ENCODE measurements at places on chromosomes 3 and 15.

DNA sequence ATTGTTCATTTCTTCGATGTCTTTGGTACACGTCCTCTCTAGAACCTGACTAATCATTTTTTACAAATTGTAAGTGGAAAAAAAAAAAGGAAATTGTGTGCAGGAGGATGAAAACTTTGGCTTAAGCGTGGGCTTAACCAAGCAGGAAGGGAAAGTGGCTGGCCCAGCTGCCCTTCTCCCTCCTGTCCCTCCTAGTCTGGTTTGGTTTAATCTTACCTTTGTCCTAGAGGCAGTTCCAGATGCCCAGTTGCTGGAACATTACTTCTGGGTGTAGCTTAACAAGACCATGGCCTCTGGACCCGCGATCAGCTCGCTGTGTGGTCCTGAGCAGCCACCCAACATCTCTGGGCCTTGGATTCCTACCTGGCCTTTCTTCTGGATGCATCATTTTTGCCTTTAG, 15.4 kb downstream of the PAQR5 start:
- DNase-seq, result no peak

DNA sequence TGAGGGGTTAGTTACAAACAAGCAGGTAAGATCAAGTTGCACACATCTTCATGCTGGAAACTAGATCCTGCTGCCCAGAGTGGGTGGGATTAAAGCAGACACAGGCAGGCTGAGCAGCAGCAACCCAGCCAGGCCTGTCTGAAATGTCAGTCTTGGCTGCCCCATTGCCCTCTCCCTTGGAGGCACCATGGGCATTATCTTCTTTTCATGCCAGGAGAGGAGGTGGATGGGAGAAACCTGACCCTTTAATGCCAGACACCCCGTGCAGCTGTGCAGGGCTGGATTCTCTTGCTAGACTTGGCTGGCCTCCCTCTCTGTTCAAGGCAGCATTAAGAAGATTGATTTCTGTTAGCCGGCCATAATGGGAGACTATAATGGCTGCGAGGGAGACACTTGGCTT, 23.0 kb upstream of the EPHB1 start:
- no peak for DNase-seq

DNA sequence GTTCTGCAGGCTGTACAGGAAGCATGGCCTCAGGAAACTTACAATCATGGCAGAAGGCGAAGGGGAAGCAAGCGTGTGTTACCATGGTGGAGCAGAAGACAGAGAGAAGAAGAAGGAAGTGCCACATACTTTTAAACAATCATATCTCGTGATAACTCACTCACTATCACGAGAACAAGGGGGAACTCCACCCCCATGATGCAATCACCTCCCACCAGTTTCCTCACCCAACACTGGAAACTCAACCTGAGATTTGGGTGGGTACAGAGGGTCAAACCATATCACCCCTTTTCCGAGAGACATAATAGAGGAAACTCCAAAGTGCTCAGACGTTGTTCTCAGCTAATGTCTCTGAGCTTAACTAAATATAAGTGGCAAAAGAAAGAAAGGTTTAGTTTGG, 186.3 kb upstream of the MME start:
- DNase-seq, result no peak

DNA sequence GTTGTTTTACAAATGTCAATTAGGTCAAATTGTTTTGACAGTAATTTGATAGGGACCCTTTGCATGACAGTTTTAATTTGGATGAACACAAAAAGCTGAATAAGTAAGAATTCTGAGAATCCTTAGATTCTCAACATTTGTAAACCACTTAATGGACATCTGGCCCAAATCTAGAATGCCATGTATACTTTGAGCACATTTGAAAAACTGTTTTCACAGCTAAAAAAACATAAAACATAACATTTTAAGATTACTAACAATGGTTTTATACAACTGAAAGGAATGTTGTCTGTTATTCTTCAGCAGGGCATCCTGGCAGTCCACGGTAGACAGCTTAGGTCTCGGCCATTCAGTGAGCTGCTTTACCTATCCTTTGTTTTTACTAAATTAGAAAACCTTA, 34.5 kb upstream of the TM2D3 start:
- no peak for DNase-seq

DNA sequence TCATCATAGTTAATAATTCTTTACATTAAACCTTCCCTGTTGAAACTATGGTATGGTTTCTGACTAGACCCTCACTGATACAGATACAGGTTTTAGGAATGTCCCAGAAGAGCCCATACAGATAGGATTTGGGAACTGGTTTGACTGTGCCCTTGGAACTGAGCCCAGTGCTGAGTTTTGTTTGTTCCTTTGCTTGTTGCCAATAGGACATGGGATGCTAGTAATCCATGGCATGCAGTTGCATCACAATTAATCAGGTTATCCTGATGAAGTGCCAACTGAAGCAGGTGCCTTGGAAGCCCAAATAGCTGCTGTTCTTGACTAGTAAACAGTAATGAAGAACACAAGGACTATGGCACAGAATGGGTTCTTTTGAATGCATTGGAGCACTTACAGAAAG, 230.6 kb downstream of the NEK10 start:
- DNase-seq, result no peak

- DNase-seq, result no peak
Measured at GRCh38 chr3:70111411-70111810, 111.9 kb downstream of the SAMMSON start.

GRCh38 chr3:173622166-173622565, 224.6 kb downstream of the NLGN1 start:
- no peak for DNase-seq

GRCh38 chr15:71551566-71551965, 258.8 kb upstream of the NR2E3 start:
- DNase-seq, result no peak

GRCh38 chr3:182710557-182711157, 82.6 kb upstream of the ATP11B start:
- no peak for DNase-seq

DNA sequence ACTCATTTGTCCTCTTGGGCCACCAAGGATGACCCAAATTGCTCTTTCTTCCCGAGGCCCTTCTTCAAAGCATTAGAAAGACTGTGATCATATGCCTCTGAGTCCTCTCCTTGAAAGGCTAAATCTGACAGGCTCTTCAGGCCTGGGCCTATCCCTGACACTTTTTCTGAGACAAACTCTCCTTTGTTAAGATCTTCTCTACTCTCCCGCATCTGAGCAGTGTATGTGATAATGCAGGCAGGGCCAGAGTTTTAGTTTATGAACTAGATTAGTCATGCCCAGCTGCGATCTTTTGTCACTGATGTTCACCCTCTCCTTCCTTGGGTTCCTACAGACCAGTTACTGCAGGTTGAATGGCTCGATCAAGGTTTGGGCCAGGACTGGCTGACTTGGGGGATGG, 39.2 kb downstream of the MASP1 start:
- no peak for DNase-seq

DNA sequence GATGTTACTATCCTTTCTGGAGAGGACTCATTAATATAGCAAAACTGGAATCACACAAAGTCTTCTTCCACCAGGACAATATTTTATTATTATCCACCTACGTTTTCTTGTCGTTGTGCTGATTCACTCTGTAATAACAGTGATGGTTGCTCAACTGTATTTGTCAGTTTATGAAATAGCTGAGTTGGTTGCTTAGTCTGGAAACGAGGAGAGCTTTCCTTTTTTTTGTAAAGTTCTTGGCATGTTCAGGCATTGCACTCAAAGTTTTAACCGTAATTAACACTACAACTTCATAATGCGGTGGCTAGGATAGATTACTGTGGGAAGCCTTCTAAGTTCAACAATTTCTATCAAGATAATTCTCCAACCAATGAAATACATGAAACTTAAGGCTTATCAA, 131.2 kb downstream of the RAP2B start:
- DNase-seq, result no peak

DNA sequence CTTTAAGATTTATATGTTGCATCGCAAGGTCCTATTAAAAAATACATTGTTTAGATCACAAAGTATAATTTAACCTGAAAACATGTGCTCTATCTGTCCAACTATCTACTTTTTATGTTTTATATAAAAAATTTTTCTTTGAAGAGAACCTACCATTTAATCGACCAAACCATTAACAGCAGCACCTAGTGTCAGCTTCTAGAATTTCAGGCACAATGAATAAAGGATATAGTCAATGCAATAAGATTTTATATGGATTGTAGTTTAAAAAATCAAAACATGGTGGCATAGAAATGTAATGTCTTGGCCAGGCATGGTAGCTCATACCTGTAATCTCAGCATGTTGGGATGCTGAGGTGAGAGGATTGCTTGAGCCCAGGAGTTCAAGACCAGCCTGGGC, 313.7 kb downstream of the GAP43 start:
- no peak for DNase-seq

DNA sequence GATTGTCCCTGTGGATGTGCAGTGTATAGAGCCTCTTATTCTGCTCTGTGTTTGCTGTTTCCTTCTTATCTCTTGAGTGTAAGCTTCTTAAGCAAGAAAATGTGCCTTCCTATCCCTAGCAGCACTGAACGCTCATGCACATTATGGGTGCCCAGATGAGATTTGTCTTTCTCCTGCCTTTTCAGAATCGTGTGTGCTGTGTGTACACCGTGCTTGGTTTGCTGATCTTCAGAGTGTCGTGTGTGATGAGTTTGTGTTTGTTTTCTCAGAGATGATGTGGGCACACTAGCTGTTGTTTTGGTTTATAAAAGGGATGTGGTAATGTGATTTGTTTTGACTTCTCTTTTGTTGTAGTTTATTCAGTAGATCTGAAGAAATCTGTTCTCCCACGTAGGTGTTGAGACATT, 19.7 kb downstream of the GPR171 start:
- DNase-seq, result no peak

- DNase-seq, result no peak
Measured at GRCh38 chr3:10599017-10599416, 93.6 kb upstream of the ATP2B2 start.

DNA sequence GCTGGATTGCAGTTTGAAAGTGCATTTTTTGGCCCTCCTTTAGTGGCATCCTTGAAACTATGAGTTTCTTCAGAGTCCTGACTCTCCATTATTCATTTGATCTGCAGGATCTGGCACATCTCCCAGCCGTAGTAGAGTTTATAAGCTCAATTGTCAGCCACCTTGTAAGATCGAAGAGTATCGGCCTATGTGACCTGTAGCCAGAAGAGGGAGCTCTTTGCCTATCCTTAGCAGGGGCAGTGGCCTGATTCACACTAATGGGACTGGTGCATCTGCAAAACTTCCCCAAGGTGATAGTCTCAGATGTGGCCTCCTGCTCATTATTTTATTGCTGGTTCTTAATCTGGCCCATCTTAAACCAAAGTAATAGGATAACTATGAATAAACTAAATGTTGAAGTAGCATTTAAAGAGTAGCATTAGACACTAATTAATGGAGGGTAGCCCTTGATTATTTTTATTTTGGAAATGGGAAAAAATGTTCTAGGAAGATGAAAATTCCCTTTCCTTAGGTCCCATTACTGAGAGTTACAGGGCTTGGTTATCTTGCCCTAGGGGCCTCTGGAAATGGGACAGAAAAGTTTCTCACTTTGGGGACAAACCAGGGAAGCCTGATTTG, 21.2 kb downstream of the GCSAM start:
- peak; percentile 33 for DNase-seq

DNA sequence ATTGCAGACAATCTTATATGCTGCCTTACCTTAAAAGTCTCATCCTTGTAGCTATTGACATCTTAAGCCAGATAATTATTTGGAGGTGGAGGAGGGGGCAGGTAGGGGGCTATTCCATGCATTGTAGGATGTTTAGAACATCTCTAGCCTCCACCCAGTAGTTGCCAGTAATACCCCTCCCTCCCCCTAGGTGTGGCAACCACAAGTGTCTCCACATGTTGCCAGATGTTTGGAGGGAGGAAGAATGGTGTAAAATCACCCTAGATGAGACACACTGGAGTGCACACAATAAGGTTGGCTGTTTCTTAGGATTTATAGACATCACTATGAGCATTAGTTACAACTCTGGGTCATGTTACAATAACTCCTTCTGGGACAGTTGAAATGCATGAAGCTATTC, 27.4 kb downstream of the GORASP1 start:
- no peak for DNase-seq

- DNase-seq, result no peak
Measured at GRCh38 chr15:82393671-82394070, 35.9 kb upstream of the GOLGA6L9 start.

- no peak for DNase-seq
Measured at GRCh38 chr3:115403786-115404185, 219.5 kb upstream of the GAP43 start.

DNA sequence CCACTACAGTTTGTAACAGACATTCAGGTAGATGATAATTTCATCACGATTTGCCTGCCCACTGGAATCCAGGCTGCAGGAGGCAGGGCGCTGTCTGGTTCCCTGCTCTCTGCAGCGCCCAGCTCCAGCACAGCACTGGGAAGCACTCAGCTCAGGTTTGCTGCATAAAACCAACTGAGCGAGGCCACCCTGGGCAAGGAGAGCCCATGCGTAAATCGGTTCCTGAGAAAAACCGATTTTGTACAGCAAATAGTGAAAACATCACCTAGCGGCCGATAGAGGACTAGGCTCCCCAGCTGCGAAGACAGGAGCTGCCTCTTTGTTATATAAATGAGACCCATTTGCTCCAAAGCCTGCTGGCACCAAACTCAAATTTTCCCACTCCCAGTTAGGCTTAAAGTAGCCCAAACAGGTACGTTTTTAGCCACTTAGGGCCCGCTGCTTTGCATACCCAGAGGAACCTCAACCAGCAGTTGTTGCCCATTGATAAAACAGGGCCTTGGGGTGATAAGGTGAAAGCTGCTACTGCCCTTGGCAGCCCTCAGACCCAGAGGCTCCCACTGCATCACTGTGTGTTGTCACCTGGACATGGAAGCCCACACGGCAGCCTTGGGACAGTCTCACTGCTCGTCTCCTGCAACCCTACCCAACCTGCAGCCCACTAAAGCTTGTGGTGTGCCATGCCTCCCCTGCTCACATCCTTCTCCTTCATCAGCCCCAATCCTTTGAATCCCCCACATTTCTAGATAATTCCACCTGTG, 47.5 kb downstream of the ALDH1L1 start:
- DNase-seq, result no peak

GRCh38 chr3:117597865-117598264, 888.3 kb downstream of the TUSC7 start:
- no peak for DNase-seq

GRCh38 chr3:179292450-179292849, 30.4 kb upstream of the ZNF639 start:
- no peak for DNase-seq

GRCh38 chr15:76987276-76987675, 7.7 kb upstream of the PSTPIP1 start:
- DNase-seq, result no peak

DNA sequence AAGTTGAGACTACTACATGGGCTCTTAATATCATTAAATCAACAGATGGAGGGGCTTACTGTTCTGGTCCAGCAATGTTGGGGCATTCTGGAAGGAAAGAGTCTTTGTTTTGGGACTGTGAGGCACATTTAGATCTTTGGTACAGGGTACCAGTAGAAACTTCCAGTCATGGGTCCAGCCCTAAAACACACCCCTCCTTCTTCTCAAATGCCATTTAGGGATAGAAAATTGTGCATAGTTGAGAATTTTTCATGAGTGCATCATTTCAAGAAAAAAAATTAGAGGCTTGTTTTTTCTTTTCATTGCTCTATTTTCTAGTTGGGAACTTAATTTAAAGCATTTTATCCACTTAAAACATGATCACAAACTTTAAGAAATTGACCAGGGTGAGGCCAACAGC, 4.1 kb upstream of the RTP1 start:
- no peak for DNase-seq

Measured in activated T-cell treated with anti-CD3 and anti-CD28 coated beads for 1 hour (primary cell).